ENCODE measurements at places on chromosomes 2 and 18.

DNA sequence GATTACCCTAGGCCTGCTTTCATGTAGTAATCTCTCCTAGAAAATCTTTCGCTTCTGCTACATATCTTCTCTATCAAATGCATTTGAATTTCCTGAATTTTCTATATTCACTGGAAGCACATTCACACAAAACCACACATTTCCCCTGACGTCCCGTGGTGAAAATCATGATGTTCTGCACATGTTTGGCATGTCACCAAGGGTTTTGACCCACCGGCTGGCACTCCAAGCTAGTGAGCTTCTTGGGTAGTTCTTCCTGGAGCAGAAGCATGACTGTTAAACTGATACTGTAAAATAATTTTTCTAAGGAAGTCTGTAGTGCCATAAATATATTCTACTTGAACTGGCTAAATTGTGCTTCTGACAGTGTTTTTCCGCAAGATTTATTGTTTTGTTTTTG, 510.1 kb upstream of the SLC8A1 start:
- no peak for DNase-seq

DNA sequence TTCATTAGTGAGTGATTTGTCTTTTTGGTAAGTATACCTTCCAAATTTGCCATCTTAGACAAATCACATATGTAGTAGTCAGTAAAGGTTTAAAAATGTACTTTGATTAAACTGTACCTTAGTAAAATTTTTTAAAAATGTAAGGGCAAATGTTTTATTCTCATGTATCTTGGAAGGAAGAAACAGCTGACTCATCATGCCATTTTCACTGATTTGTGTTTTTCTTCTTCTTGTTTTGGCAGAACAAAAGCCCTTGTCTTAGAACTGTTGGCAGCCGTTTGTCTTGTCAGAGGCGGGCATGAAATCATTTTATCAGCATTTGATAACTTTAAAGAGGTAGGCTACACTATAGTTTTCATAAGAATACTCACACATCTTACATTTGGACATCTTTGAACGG, 136.5 kb downstream of the PRPF40A start:
- DNase-seq, result no peak

- DNase-seq, result no peak
These were observed 190.6 kb downstream of the TPGS2 start for GRCh38 chr18:36638224-36638623.

DNA sequence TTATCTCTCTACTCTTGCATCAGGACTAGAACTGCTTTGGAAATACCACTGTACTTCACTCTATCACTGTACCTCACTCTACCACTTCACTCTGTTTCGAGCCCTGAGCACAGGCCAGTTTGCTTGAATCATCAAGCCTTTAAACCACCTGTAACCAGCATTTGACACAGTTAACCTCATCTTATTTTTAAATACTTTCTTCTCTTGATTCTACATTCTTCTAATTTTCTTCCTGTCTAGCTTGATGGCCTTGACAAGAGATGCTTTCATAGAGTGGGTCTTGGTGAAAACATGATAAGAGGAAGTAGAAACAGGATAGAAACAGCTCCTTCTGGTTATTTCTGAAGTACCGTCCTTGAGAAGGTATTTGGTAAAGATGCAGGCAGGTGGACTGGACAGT, 78.1 kb downstream of the SPIRE1 start:
- no peak for DNase-seq

- DNase-seq, result no peak
These were observed 23.0 kb downstream of the RTP5 start for GRCh38 chr2:241892299-241893137.

DNA sequence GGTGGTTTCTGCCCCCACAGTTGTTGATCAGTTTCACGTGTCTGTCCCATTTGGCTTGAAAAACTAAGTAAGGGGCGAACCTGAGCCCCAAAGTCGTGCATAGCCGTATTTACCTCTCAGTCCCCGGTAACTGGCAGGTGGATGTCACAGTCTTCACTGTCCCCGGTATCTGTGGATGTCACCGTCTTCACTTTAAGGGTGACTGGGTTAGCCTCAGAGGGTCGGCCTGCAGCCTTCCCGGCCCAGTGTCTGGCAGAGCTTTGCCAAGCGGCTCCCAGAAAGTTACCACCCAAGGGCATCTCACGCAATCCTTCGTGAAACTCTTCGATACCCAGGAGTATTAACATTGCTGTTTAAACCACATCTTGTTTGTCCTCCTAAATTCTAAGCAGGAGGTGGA, 125.3 kb upstream of the CTDP1 start:
- no peak for DNase-seq

GRCh38 chr18:23683671-23684070, 5.6 kb upstream of the LAMA3 start:
- no peak for DNase-seq

- no peak for DNase-seq
These were observed 277.9 kb upstream of the SIX3 start for GRCh38 chr2:44663471-44664073.

- DNase-seq, result no peak
These were observed 21.6 kb downstream of the PTPN2 start for GRCh38 chr18:12862467-12862866.

DNA sequence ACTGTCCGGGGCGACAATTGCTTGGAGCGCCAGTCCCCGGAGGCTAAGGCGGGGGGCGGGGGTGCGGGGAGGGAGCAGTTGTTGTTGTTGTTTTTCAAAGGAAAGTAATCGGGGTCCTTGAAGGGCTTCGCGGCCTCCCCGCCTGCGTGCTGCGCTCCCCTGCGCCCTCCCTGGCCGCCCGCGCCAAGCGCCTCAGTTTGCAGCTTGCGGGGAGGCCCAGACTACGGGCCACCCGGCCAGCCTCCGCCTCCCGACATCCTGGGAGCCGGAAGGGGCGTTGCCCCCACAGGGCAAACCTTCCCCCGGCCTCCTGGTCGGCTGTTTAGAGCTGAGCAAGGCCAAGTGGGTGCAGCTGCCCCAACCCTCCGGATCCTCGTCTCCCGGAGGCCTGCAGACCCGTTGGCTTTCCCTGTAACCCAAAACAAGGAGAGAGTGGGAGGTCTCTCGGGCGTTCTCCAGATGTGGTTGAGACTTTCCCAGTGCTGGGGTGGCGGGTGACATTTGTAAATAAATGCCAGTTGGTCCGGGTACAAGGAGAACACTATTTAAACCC, 3.7 kb upstream of the SIX3 start:
- DNase-seq, result no peak

DNA sequence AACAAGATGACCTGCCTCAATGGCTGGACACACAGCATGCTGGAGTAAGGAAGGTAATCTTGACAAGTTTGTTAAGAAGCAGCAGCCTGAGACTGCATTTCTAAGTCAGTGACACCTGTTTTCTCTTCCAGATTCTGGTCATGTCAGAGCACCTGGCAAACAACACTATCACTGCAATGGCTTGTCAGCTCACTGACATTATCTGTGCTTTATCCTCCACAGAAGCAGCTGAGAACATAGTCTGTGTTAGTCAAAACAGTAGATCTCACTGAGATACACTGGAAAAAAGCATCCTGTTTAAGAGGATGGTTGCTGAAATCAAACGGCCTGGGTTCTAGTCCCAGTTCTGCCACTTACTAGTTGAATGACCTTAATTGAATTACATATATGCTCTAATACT, 355.2 kb downstream of the RIT2 start:
- DNase-seq, result no peak

DNA sequence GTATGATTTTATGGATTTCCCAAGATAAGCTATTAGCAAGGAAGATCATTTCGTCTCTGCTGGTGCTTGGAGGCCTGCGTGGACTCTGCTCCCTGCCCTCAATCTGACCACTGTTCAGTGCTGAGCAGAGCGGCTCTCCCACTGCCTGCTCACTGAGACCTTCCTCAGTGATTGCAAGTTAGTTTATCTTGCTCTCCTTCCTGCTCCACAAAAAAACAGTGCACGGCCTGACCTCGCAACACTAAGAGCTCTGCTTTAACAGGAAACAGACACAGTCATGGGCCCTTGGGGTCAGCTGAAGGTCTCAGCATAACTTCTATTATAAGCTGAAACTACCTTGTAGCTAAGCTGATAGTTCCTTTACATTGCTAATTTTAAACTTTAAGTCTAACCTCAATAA, 53.1 kb downstream of the PRELID3A start:
- DNase-seq, result no peak

DNA sequence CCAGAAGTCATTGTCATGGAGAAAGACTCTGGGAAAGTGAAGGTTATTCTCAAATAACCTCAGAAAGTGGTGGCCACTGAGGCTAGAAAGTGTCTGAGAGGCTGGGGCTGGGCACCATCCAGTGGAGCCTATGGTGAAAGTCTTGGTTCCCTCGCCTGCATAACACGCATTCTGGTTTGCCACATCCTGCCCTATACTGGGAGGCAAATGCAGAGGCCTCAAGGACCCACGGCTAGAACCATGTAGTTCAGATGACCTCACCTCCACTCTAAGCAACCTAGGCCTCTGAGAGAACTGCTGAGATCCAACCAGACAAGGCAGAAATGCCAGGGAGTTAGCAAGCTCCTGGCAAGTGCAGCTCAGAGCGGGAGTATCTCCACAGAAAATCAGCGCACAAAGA, 5.1 kb downstream of the ITGB6 start:
- no peak for DNase-seq

DNA sequence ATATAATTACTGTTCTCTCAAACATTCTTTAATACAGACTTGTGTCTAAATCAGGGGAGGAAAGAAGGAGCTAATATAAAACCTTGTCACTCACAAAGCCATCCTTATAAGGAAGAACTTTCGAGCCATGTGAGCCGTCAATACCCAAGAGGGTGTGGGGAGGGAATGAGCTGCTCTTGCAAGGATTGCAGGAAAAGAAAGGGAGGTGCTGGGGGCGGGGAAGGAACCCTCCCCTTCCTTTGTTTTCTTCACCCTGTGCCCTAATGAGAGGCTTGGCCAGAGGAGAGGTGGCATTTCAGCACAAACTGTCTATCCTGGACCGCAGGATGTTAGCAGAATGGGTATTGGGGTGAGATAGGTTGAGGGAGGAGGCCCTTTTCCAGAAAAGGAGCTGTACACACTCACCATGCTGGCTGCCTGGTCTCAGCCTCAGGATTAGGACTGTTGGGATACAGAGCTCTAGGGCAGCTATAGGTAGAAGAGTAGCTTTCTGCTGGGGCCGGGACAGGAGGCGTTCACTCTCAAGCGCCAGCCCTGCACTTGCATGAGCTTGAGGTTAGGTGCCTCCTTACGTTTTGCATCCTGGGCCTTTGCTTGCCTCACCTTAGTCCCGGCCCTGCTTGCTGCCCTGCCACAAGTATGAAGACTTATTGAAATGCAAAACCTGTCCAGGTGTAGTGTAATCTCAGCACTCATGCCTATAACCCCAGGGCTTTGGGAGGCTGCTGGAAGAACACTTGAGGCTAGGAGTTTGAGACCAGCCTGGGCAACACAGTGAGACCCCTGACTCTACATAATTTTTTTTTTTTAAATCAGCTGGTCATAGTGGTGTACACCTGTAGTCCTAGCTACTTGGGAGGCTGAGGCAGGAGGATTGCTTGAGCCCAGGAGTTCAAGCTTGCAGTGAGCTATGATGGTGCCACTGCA, 190.5 kb downstream of the LOXHD1 start:
- DNase-seq, result no peak

DNA sequence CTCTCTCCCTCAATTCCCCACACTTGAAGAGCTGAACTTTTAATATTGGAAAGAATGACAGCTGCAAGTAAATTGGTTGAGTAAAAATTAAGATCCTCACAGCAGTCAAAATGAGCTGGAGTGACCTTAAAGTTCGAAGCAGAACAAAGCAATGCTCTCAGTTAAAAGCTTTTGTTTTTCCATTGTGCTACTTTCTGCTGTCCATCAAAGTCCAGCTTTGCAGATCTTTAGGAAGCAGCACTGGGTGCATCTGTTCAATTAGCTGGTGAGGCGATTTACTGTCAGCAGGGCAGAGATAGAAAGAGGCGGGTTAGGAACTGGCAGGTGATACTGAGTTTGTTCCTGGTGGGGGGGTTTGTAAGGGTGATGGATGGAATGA, 834.8 kb downstream of the CPS1 start:
- no peak for DNase-seq

GRCh38 chr2:25320077-25320476, 21.6 kb downstream of the DNMT3A start:
- no peak for DNase-seq

GRCh38 chr2:148096012-148096411, 75.1 kb downstream of the MBD5 start:
- DNase-seq, result no peak

DNA sequence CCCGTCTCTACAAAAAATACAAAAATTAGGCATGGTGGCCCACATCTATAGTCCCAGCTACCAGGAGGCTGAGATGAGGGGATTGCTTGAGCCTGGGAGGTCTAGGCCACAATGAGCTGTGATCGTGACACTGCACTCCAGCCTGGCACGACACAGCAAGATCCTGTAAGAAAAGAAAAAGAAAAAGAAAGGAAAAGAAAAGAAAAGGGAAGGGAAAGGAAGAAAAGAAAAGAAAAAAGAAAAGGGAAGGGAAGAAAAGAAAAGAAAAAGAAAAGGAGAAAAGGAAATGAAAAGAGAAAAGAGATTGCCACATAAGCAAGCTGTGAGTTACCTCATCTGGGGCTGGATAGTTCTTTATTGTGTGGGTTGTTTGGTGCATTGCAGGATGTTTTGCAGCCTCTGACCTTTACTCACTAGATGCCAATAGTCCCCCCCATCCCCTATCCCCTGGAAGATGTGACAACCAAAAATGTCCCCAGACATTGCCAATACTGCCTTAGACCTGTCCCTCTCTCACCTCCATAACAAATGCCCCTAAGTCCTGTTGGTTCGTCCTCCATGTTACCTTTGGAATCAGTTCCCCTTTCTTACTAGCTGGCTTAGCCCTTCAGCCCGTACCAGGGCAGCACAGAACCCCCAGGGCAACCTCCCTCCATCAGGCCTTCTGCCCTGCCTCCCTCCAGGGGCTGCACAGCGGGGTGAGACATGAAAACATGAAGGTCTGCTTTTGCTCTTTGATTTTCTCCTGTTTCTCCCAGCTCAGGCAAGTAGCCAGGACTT, 8.9 kb downstream of the ASPRV1 start:
- DNase-seq, result no peak

DNA sequence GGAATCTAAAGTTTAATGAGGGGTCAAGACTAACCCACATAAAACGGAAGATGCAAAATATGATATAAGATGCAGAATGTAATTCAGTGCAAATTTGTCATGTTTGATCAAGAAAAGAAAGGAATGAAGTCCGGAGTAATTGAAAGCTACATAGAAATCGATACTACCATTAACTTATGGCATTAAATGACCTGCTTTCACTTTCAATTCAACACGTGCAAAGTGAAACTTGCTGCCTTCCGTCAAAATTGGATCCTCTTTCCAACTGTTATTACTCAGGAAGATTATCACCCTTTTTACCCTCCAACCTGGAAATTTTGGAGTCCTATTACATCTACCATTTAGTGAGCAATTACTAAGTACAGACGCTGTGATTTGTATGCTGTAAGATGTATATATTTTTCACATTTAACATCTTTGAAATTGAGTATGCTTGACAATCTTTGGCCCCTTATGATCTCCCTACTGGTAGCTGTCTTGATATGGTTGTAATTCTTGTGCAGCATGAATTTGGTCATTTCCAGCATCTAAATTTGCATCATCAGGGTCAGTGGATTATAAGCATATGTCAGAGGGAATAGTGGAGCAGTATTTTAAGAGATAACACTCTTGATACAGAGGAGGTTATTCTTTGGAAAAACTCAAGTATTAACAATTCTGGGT, 18.6 kb downstream of the UNC80 start:
- no peak for DNase-seq

- DNase-seq, result no peak
These were observed 58.0 kb downstream of the PLCL1 start for GRCh38 chr2:197862246-197862955.

All from stimulated activated CD4-positive, alpha-beta T cell treated with anti-CD3 and anti-CD28 coated beads, Interleukin-2, amount 100 ng/mL, for 48 hours (primary cell).